ENCODE measurements at places on chromosomes 16 and 17. TPM values are rescaled to one million over a fixed set of nuclear protein-coding genes. Genes with fewer than 3 reads are reported as not detected.

The SLC47A1 gene
- 2.4 TPM for total RNA-seq

The HSPB9 gene
- total RNA-seq: not detected

The ACSM2A gene
- not detected for total RNA-seq

The GUCY2D gene
- not detected for total RNA-seq

The NOXO1 gene
- total RNA-seq: 0.91 TPM

The FOXN1 gene
- not detected for total RNA-seq

GRCh38 chr17:42814633-42815399 is 9.3 kb downstream of the BECN1 start:
- DNase-seq: no peak

DNA sequence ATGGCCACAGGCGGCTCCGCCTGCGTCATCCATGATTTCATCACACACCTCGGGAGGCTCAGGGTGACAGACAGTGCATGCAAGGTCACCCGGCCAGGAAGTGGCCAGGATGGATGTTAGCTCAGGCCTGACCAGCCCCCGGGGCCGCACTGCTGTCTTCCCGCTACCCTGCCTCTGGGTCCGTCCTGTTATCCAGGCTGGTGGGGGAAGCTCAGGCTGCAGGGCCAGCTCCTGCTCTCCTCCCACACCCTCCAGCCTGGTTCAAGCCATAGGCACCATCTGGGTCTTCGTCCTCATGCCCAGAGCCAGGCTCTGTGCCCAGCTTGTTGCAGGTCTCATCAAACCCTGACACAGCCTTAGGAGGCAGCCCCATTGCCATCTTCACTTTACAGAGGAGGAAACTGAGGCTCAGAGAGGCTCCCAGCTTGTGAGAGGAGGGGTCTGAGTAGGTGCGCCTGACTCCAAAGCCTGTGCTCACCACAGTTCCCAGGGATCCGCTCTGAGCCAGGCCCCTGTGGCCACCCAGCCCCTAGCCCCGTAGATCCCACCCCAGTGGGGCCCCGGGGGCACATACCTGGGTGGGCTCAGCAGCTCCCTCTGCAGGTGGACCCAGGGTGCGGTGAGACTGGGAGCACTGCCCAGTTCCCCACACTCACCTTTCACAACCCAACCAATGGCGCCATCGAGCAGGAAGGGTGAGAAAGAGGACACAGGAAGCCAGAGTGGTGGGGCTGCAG is 412 bp upstream of the ADGRG3 start:
- no peak for DNase-seq

GRCh38 chr16:70393662-70394061 is 45.2 kb downstream of the ST3GAL2 start:
- DNase-seq: no peak

DNA sequence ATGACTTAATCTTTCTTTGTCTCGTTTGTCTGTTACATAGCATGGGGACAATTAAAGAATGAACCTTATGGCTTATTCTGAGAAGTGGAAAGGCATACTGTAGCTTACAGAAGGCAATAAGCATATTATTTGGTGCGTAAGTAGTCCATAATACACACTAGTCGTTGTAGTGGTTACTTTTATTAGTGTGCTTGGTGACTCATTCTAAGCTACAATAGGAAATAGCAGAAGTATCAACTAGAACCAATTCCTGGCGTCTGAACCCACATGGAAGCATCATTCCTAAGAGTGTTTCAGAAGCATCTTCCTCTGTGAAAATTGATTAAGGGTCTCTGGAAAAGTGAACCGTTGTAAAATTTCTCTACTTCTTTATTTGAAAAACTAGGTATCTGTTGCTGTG is 777.8 kb upstream of the EEF2KMT start:
- DNase-seq: no peak

DNA sequence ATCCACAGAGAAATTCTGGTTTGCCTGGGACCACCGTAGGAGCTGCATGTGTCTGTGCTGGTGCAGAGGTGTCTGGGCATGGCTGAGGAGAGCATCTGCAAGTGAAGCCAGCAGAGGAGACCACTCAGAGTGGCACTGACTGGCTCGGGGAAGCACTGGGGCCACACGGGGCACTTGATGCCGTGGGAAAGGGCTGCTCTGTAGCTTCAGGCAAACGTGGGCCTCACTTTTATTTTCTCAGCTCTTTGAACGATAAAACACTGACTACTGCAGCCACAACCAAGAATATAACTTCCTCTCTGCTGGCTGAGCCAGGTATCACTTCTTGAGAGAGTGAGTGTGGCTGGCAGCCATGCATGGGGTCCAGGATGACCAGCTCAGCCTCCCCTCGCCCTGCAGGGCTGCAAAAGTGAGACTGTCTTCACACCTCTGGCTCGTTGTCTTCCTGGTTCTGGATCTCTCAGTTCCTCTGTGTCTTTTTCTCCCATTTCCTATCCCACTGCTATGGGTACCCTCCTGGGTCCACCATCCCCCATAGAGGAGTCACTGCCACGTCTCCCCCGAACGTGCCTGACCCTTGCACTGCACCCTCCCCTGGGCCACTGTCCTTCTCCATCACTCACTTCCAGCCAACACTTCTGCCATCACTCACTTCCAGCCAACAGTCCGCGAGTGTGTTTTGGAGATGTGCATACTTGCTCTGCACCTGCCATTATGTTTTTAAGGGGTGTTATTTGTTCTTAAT is 201.4 kb upstream of the CHMP6 start:
- DNase-seq: no peak

DNA sequence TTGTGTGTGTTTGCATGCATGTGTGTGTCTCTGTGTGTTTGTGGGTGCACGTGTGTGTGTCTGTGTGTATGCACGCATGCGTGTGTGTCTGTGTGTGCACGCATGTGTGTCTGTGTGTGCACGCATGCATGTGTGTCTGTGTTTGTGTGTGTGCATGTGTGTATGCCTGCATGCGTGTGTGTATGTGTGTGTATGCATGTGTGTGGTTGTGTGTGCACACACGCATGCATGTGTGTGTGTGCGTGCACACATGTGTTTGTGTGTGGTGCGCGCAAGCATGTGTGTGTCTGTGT is 239.9 kb upstream of the TNRC6C start:
- peak; percentile 62 for DNase-seq

DNA sequence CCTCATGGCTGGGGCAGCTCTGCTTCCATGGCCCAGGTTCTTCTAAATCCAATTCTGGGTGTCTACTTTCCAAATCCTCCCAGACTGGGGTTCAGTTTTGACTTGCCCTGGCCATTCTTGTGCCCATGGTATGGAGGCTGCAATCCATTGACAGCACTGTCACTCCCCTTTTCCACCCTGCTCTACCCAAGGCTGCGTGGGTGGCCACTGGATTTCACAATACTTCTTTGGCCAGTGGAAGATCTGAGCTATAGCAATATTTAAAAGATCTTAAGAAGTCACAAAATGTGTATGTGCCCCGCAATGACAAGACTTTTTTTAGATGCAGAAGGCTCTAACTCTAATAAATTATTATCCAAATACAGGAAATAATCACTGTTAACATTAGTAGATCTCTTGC is 329.4 kb upstream of the CCL2 start:
- DNase-seq: no peak

- no peak for DNase-seq
These were observed 153.5 kb upstream of the RPL38 start for GRCh38 chr17:74049967-74050458.

DNA sequence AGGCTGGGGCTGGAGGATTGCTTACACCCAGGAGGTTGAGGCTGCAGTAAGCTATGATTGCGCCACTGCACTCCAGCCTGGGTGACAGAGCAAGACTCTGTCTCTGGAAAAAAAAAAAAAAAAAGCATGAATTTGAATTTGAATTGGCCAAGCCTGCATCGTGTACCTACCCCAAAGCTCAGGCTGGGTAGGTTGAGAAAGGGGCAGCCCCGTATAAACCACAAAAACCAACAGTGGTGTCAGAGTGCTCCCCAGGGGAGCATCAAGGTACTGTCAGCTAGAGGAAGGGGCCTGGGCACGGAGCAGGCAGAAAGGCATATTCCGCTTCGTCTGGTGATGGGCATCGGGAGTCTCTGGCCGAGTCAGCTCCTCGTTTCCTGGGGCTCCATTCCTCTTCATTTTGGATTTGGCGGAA is 40.9 kb downstream of the RAP1GAP2 start:
- no peak for DNase-seq

DNA sequence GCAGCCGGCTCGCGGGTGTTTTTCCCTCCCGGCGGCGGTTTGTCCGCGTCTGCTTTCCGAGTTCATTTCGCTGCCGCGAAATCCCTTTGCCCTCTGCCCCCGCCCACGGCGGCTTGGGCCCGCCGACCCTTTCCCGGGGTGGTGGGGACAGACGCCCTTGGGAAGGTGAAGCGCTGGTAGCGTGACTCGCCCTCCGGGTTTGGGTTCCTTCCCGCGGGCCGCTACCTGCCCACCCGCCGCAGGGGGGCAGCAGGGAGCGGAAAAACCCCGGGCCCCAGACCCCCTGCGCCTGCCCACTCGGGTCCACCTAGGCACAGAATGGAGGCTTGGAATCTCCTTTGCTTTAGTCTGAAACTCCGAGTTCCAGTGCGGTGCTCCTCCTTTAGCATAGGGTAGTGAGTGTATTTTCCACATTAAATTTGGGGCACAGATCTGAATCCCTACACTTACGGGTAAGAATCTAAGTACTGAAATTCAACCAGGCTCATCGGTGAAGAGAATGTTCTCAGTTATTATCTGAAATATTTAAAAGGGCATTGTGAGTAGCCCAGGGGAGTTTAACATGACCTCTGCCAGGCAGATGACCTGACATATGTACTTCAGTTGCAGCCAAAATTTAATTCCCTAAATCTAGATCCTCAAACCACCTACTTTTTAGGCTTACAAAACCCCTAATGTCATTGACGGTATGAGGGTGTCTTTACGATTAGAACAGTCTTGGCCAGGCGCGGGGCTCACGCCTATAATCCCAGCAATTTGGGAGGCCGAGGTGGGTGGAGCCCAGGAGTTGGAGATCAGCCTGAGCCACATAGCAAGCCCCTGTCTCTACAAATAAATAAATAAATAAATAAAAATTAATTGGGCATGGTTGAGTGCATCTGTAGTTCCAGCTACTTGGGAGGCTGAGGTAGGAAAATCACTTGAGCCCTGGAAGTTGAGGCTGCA is 1.0 kb downstream of the NME2 start:
- peak; percentile 89 for DNase-seq

- DNase-seq: peak; percentile 69
These were observed 5.2 kb upstream of the NUBP1 start for GRCh38 chr16:10738231-10739077.

- DNase-seq: no peak
These were observed 26.2 kb downstream of the KPNA2 start for GRCh38 chr17:68061512-68062313.

DNA sequence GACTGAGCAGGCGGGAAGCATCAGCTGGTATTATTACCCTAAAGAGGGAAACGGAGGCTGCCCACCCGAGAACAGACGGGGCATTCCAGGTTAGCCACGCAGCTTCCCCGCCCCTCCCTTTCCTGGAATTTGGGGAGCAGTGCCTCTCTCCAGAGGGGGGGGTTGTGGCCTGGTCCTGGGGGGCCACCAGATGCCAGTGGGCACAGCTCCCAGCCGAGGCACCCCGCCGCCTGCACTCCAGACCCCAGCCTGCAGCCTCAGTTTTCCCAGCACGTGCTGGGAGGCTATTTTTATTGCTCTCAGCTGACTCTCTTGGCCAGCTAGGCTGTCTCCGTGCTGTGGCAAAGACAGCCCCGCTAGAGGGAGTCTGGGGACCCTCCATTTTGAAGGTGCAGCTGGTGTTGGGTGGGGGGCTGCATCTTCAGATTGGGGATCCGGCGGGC is 62.7 kb upstream of the GSE1 start:
- no peak for DNase-seq

Data from osteocyte (in vitro differentiated cells).